Activated T-cell treated with anti-CD3 and anti-CD28 coated beads, Interleukin-2, amount 50 U/mL, for 4 hours (primary cell): ENCODE measurements at places on chromosomes 13 and 19. TPM values are rescaled to one million over a fixed set of nuclear protein-coding genes. Genes with fewer than 3 reads are reported as not detected.
A peak's percentile ranks its signal among the peaks of the same experiment; 100 is the strongest.

The MEDAG gene
- total RNA-seq, result not detected

The TBXA2R gene
- total RNA-seq, result 0.49 TPM

The ZNF136 gene
- total RNA-seq, result 9.7 TPM

The RFPL4A gene
- not detected for total RNA-seq

The LHB gene
- total RNA-seq, result not detected

DNA sequence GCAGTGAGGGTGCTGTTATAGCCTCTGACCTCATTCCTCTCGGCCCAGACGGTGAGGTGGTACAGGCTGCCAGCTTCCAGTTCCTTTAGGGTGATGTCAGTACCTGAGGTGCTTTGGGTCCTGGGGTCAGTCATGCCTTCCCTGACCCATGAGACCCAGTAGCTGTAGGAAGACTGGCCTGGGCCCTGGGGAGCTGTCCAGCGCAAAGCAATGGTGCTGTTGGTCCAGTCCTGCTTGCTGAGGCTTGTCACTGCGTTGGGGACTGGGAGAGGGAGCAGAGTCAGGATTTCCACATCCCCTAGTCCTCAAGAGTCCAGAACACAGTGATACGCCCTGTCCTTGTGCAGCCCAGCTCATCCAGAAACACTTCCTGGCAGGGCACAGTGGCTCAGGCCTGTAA lies 10.7 kb downstream of the PTPRH start:
- no peak for DNase-seq

DNA sequence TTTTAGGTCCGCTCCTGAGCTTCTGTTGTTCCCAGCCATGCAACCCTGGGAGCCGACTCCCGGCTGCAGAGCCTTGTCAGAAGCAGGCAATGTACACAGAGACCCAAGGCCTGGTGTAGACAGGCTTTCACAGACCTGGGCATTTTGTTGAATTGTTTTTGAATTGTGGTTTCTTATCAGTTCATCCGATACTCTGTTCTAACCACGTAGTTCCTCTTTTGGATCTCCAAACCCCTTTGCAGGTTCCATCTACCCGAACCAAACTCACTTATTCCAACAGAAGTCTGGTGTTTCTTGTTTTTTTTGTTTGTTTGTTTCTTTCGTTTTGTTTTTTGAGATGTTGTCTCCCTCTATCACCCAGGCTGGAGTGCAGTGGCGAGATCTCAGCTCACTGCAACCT lies 6.3 kb upstream of the NLRP2 start:
- DNase-seq, result no peak

DNA sequence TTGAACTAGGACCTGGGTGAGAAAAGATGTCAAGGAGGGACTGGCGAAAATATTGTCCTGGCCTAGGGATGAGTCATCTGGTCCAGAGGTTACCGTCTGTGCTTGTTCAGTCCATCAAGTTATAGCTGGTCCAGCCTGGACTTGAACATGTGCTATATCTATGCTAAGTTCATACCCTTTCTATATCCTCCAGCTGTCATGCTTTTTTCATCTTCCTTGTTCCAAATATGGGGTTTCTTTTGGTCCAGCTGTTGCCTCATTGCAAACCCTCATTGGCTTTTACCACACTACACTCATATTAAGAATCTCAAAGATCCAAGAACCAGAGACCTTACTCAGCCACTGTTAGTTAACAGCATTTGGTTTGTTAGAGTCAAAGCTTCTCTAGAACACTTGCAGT lies 19.1 kb upstream of the KLF12 start:
- no peak for DNase-seq

GRCh38 chr13:99356262-99357091 lies 49.3 kb upstream of the GPR183 start:
- no peak for DNase-seq

DNA sequence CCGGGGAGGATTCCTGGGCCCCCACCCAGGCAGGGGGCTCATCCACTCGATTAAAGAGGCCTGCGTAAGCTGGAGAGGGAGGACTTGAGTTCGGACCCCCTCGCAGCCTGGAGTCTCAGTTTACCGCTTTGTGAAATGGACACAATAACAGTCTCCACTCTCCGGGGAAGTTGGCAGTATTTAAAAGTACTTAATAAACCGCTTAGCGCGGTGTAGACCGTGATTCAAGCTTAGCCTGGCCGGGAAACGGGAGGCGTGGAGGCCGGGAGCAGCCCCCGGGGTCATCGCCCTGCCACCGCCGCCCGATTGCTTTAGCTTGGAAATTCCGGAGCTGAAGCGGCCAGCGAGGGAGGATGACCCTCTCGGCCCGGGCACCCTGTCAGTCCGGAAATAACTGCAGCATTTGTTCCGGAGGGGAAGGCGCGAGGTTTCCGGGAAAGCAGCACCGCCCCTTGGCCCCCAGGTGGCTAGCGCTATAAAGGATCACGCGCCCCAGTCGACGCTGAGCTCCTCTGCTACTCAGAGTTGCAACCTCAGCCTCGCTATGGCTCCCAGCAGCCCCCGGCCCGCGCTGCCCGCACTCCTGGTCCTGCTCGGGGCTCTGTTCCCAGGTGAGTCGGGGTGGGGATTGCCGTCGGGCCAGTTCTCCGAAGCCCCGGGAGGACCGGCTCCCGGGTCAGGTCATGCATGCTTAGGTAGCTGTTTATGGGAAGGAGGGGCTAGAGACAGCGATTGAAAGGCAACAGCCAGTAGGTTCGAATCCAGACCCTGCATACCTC lies at the start of gene ICAM1:
TSS of gene ICAM1 (plus strand) at position 505 of the 779 bp plus-strand sequence. CDS start at position 545, 40 bp downstream.
- DNase-seq, result peak; percentile 70

- no peak for DNase-seq
These were observed 21.3 kb downstream of the ZNF607 start for GRCh38 chr19:37698216-37698615.

- DNase-seq, result no peak
These were observed 15.6 kb downstream of the MPND start for GRCh38 chr19:4358709-4359626.

GRCh38 chr19:3289971-3290569 lies 65.6 kb downstream of the CELF5 start:
- no peak for DNase-seq

DNA sequence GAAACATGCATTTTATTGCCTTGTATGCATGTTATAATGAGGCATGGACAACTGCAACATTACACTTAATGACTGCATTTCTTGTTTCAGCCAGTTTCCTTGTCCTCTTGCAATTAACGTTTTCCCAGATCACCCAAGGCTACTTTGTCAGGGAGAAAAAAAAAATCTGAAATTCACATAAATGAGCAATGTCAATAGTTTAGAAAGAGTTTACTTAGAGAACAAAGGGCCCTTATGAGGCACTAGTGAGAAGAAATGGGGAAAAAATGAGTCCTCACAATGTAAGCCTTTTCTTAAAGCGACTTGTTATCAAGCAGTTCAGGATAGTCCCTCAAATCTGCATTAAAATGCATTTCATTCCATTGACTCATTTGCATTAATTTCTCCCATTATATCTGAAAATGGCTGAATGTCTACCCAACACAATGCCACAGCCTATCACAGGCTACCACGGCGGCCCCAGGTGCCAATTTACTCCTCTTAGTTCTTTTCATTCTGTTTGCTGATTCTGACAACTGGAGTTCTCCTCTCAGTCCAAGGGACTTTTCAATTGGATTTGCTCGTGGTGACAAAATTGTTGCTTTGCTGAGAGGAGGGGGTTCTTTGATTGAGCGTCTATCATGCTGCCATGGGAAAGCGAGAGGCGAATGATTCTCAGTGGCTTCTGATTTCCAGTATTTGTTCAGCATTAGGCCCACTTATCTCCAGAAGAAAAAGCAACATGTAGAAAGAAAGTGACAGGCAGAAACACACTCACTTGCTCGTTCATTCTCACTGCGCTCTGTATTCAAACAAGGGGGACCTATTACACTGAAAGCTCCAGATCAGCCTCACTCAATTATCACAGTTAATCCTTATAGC lies 107.1 kb downstream of the DACH1 start:
- DNase-seq, result no peak

- no peak for DNase-seq
These were observed 31.6 kb downstream of the WDR87 start for GRCh38 chr19:37874784-37875183.
